ENCODE measurements at places on chromosomes 12 and 14.

GRCh38 chr12:65881965-65882413, 57.7 kb downstream of the HMGA2 start:
- no peak for DNase-seq

- DNase-seq = no peak
These were observed 8.8 kb upstream of the DDHD1 start for GRCh38 chr14:53161758-53162435.

DNA sequence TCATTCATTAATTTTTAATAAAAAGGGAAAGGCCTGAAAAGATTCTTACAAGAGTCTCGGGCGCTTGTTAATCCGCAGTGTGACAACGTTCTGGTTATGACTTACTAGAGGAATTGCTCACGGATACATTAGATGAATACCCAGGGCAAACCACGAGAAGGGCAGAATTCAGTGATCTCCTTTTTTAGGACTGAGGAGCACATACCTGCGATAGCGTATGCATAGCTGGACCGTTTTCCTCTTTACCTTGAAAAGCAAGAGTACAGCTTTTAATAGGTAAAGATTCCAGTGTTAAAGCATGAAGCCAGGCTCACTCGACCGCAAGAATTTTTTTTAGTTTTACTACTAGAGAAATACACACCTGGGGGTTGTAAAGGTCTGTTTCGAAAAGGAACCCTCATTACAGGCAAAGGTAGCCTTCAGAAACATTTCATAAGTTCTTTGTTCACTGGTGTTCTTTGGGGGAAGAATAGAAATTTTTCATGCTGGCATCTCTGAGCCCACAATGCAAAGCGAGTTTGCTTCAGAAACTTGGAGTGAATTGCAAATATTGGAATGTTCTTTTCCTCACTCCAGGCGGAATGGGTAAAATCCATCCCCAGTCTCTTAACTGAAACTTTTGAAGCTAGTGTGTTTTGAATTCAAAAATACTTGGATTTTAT, 953 bp downstream of the MAPK1IP1L start:
- peak; percentile 74 for DNase-seq

GRCh38 chr14:40806471-40806870, 800.2 kb upstream of the LRFN5 start:
- DNase-seq = no peak

All from NCI-H187 (cell line).